Heart right ventricle (tissue), 16 donors: ENCODE measurements at places on chromosomes 4 and X. TPM values are rescaled to one million over a fixed set of nuclear protein-coding genes. Genes with fewer than 3 reads are reported as not detected.

The FGF2 gene
- polyA plus RNA-seq, result 3.1 TPM

GRCh38 chr4:56307423-56307822 lies 79.9 kb downstream of the AASDH start:
- H3K27me3 ChIP-seq, result no peaks in the 10 kb centered on the region
- no peak for DNase-seq
- no peak overlapping the region for H3K4me3 ChIP-seq
- H3K27ac ChIP-seq, result no peak overlapping the region

DNA sequence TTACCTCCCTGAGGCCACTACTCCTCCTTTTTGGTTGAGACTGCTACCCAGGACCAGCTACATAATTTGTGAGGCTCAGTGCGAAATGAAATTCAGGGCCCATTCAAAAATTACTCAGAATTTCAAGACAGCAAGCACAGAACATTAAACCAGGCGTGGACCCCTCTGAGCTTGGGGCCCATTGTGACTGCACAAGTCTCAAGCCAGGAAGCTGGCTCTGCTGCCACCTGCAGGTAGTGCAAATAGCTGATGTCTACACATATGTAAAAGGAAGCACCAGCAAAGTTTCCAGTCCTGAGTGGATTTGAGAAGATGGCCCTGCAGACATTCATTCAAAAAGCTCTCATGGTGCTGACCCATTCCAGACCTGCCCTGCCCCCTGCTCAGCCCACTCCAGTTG lies 213.4 kb upstream of the LNX1 start:
- no peaks in the 10 kb centered on the region for H3K36me3 ChIP-seq
- no peak overlapping the region for H3K4me3 ChIP-seq
- H3K4me1 ChIP-seq, result no peaks in the 10 kb centered on the region
- H3K27ac ChIP-seq, result no peak overlapping the region

DNA sequence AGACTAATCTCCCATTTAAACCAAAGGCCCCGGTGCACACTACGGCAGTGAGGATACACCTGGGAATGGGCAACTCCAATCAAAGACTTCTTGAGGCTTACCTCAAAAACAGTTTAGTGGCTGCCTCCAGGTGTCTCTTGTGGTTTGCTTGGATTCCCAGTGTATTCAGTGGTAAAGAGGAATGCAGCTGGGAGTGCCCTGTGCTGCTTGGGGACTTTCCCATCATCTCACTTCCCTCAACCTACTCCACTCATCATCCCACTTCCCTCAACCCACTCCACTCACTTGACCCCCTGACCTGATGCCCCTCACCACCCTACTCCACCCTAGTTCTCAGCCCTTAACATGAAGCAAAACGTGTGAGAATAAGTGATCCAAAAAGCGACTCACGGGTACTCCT lies 177.3 kb upstream of the ETNPPL start:
- no peaks in the 10 kb centered on the region for H3K36me3 ChIP-seq
- DNase-seq, result no peak
- H3K27me3 ChIP-seq, result no peaks in the 10 kb centered on the region
- no peaks in the 10 kb centered on the region for H3K4me1 ChIP-seq
